ENCODE measurements at places on chromosomes 1 and 21.

- no peak for DNase-seq
Measured at GRCh38 chr1:233566886-233567285, 47.0 kb upstream of the KCNK1 start.

- no peak for DNase-seq
Measured at GRCh38 chr1:154755858-154756730, 114.0 kb downstream of the KCNN3 start.

DNA sequence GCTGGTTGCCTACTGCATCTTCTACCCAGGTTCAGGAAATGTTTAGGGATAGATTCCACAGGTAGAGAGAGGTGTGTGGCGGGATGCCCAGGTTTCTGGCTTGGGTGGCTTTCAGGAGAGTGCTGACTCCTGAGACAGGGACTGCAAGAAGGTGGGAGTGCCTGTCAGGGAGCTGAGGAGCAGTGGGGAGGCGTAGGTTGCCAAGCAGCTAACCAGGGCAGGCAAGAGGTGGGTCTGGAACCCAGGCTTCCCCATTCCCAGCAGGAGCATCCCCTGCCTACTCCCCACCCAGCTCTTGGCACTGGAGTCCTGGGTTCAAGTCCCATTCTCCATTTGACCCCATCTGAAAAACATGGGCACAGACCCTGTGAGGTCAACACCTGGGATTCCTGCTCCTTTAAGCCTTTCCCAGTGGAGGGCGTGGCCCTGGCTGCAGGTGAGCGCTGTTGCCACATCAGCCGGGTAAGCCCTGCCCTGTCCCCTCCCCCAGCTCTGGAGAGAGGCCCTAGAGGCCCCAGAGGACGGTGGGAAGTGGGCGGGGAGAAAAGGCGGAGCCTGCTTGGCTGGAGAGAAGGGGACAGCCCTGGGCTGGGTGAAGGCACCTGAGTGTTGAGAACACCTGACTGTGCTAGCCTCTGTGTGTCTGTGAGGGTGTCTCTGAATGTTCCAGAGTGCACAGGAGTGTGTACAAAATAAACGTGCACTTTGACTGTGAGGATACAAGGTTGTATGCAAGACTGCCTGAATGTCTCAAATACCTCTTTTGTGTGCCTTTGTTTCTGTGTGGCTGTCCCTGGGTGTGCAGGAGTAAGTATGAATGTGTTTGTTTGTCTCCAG is 14.0 kb upstream of the SYNC start:
- peak; percentile 56 for DNase-seq

GRCh38 chr1:74771913-74772515 is 39.1 kb downstream of the TYW3 start:
- DNase-seq, result no peak

DNA sequence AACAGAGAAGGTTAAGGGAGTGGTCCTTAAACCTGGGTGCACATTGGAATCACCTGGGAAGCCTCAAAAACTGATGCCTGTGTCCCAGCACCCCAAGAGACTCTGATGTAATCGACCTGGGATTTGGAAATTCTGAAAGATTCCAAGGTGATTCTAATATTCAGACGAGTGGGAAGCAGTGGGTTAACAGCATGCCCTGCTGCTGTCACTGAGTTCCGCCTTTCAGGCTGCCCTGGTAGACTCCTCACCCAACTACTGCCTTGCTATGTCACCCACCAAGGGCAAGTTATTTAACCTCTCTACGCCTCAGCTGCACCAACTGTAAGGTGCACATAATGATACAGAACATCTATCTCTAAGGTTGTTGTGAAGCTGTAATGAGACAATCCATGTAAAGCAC is 59.2 kb downstream of the CD34 start:
- DNase-seq, result no peak

DNA sequence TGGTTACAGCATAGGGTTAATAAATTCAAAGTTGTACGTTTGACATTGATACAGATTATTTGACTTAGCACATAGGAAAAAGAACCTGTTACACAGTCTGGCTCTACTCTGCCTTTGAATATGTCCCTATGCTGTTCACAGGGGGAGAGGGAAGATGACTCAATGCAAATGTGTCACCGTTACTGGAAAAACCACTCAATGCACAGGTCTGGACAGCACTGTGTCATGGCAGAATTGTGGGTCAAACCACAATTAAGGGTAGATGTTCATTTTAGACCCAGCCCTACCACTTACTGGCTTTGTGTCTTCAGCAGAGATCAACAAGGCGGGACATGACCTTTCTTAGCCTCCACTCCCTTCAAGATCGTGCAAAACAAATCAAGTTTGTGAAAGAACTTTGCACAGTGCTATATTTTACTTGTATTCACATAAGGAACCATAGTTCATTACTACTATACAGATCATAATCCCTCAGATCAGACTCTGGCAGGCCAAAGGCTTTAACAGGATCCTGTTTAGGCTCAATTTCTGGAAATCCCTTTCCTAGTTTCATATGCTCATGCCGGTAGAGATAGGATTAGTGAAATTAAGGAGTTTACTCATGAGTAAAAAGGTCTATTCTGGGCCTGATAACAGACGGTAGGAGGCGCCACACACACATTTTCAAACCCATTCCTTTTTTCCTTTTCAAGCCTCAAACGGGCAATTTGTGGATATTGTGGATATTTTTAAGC is 22.1 kb downstream of the EIF2D start:
- peak; percentile 61 for DNase-seq
